ENCODE measurements at places on chromosomes 1 and 21.

- DNase-seq = peak; percentile 44
These were observed 99.6 kb upstream of the DMRTA2 start for GRCh38 chr1:50522691-50523342.

- DNase-seq = no peak
These were observed 38.6 kb downstream of the DIRAS3 start for GRCh38 chr1:68011657-68012375.

- no peak for DNase-seq
These were observed 36.7 kb downstream of the AJAP1 start for GRCh38 chr1:4690951-4691675.

DNA sequence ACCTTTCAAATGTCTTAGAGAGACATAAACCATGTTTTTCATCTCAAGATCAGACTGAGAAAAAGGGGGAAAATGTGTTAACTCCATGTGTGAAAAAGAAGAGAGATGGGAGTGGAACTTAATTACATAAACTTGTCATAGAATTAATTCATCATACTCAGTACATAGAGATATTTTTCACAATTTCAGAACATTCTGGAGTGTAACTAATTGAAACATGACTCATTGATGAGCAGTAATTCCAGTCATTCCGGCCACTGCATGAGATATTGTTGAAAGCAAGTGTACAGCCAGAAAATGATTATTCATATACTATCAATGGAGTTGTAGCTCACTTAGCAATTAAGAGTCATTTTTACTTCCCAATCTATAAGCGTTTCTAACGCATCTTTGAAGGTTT lies 739.3 kb downstream of the LTN1 start:
- DNase-seq = no peak

- peak; percentile 78 for DNase-seq
These were observed 16.0 kb downstream of the DHRS3 start for GRCh38 chr1:12601700-12602658.

DNA sequence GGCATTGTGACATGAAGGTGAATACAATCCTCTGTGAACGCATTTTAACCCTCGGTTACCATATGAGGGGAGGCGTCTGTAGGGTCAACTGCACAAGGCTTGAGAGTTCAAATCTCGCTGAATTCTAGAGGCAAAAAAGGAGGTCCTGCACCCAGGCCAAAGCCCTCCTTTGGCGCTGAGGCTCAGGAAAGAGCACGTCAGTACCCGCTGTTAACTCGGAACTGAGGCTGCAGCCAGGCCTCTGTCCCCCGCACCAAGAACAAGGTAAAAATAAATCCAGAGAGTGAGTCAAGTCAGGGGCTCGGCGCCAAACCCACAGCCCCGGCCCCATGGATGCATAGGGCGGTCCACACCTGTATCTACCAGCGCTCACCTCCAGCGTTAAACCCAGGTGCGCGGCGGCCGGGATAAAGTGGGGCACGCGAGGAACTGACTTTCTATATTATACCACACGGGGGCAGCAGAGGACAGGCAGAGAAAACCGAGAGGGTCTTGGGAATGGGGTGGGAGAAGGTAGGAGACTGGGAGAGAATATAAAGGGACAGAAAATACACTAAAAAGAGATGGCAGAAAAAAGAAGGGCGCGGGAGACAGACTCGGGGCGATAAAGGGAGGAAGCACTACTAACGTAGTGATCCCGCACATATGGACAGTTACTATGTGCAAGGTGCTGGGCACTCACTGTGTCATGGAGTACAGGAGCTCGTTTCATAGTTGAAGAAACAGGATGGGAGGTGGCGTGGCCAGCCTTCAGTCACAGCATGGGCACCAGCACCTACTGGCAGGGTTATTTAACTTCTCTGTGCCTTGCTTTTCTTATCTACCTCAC lies 54.9 kb downstream of the DMRTA2 start:
- DNase-seq = peak; percentile 27

DNA sequence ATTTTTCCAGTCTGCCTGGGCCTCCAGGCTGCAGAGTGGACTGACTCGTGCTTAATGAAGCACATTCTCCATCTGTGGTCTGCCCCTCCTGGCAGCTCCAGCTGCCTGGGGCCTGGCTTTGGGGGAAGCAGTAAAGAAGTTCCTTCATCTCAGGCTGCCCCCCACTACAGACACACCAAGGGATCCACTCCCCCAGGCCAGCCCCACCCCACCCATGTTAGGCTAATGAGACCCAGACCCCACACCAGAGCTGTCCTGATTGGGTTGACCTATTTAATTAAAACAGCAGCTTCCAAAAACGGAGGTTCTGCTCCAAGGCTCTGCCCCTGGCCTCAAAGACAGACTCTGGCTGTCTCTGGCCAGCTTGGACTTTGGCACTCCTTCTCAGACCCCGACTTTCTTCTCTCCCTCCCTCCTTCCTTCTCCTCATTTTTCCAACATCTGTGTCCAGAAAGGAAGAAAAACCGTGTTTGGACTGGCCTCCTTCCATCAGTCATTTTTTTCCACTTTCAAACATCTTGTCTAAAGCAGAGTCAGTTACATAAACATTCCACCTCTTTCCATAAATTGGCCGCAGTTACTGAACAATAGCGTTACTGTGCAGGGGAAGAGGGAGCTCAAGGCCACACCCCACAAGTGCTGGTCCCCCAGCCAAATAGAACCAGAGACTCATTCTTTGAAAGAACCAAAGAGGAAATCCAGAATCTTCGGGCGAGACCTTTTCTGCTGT lies 29.7 kb downstream of the SERTAD4 start:
- no peak for DNase-seq

DNA sequence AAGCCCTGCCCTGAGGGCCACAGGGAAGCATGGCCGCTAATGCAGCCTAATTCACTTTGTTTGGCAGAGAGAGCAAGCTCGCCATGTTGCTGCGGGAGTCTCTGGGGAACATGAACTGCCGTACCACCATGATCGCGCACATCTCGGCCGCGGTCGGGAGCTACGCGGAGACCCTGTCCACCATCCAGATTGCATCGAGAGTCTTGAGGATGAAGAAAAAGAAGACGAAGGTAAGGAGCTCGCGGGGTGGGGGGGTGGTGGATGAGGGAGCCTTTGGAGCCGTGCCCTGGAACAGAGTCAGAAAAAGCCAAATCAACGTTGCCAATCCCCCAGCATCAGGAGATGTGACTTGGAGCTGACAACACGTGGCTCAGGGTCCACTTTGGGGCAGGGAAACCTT lies 529.4 kb downstream of the KIF26B start:
- DNase-seq = no peak

DNA sequence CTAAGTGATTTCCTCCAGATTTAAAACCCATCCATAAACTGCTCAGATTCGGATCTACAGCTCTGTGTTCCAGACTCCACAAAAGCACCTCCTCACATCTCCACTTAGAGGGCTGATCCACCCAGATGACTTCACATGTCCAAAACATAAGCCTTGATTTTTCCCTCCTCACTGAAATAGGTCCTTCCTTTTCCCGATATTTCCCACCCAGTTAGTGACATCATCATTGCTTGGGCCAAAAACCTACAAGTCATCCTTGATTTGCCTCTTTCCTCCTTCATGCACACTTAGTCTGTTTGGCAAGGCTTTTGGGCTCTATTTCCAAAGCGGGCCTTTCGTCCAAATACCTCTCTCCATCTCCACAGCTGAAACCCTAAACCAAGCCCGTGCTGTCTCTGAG lies 32.3 kb downstream of the CCDC185 start:
- no peak for DNase-seq

DNA sequence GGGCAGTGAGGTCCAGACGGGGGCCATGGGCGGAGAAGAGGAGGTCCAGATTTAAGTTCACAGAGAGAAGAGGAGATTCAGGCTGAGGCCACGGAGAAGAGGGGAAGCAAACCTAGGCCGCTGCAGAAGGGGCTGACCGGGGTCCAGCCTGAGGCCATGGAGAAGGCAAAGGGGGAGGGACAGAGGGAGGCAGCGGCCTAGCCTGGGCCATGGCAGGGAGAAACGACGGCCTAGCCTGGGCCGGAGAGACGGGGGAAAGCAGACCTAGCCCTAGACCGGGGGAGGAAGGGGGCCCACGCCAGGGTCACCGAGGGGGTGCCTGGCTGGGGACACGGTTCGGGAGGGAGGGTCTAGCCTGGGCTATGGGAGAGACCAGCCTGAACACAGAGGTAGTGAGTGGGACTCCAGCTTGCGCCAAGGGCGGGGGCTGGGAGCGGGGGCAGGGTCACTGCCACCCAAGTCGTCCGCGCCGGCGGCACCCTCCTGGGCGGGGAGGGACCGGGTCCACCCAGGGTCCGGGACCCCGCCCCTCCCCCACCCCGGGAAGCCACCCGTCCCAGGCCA lies 459 bp downstream of the CAPZB start:
- DNase-seq = no peak

- no peak for DNase-seq
These were observed 273.5 kb downstream of the LIPI start for GRCh38 chr21:13937236-13937635.
